GM04504 (cell line): ENCODE measurements at places on chromosomes 2 and 18.
A peak's percentile ranks its signal among the peaks of the same experiment; 100 is the strongest.

GRCh38 chr2:127887776-127888130, 2.0 kb upstream of the AMMECR1L start:
- no peak for DNase-seq

- no peak for DNase-seq
Observed at GRCh38 chr2:65067806-65068553, 11.8 kb downstream of the CEP68 start.

- no peak for DNase-seq
Observed at GRCh38 chr18:45106331-45106774, 425.7 kb downstream of the SETBP1 start.

DNA sequence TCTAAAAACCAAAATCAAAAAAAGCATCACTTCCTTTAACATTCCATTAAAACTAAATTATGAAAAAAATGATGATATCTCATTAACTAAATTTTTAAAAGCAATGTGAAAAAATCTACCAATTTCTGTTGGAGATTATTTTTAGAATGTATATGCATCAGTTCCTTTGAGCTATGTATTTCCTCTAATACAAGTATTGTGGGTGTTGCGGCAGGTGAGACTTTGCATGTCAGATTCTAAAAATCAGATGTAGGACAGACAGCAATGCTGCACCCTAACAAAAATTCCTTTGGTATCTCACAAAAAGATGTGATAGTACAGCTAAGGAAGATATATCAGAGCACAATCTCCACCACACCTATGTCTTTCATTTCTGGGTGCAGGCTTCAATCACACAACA, 6.8 kb downstream of the MBD2 start:
- no peak for DNase-seq

DNA sequence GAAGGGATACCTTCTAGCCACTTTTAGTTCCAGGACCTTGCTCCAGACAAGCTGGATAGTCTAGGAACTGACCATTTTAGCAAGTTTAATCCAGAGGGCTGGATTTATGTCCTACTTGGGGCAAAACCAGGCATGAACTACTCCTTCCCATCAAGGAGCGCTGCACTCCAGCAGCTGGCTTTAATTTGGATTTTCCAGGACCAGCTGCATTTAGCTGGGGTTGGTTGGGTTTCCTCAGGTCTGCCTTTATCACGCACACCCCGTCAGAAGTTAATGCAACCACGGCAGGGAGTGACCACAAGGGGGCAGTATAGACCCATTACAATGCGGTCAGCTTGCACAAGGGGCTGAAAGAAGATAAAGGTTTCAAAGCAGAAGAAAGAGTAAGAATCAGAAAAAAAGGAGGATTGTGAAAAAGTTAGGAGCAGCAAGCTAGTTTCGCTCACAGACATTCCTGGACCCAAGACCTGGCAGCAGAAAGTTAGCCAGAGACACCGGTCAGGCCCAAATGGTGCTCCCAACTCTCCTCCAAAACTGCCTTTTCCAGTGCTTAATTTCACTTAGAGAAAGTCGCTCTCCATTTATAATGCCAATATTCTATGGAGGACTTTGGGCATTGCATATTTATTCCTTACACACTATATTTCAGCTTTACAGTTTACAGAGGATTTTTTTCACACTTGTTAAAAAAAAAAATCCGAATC, 40.1 kb downstream of the SLC4A1AP start:
- peak; percentile 95 for DNase-seq

GRCh38 chr18:33467531-33467930, 27.0 kb upstream of the CCDC178 start:
- DNase-seq = no peak

DNA sequence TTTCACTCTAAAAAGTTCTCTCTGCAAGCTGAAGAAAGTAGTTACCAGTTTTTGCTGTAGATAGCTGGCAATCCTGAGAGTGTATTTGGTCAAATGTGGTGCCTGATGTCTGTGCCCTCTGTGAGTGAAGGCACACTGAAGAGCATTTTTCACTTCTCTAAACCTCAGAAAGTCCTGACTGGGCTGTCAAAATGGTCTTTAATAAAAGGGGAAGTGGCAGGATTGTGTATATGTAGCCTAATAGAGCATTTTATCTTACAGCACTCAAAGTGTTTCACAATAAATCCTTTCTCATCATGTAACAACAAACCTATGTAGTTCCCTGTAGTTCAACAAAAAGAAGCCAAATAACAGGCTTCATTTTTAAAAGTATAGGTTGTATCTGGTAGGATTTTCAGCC, 1552.3 kb upstream of the SLC39A10 start:
- DNase-seq = no peak

DNA sequence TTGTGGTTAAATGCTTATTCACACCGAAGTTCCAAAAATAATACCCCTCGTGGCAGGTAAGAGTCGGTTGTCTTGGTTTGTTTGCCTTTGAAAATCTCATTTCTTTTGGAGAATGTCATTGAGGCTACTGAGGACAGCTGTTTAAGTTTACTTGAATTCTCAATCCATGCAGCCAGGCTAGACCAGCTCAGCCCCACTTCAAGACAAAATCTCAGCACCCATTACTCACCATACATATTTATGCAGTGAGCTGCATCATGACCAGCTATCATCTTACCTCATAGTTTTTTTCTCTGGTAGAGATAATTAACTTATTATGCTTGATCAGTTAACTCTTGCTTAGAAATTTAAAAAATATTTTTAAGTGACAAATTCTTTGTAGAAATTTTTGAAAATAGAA, 115.9 kb downstream of the HAUS1 start:
- DNase-seq = peak; percentile 22

DNA sequence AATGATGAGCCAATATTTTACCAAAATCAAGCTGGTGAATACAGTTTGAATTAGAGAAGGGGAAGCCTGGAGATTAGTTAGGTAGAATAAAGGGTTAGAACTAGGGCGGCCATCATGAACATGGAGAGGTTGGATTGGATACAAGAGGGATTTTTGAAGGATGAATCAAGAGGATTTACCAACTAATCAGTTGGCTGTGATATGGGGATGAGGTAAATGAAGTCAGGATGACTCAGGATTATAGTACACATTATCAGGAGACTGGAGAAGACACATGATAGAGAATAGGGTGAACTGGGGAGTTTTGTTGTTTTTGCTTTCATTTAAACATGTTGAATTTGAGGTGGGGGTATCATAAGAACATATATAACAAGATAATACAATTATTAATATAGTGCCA, 73.8 kb upstream of the PROKR1 start:
- peak; percentile 3 for DNase-seq

DNA sequence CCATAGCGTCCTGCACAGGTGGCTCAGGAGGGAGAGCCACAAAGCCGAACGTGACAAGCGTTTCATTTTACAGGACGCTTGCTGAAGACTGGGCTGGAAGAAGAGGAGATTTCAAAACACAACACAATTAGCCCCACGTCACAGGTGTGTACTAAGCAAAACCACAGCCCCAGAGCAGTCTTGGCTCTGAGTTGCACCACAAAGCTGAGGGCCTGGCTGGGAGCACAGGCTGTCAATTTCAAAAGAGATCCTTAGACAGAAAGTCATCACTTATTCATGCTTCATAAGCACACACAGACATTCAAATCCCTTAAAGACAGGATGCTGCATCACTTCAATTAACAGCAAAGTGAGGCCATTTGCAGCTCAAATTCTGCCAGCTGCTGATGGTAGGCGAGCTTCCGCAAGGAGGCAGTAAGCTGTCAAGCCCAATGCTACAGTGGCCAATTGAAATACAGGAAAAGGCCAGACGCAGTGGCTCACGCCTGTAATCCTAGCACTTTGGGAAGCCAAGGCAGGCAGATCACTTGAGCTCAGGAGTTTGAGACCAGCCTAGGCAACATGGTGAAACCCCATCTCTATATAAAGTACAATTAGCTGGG, 79.6 kb downstream of the SKA1 start:
- no peak for DNase-seq

GRCh38 chr2:120853306-120854013, 117.8 kb downstream of the GLI2 start:
- no peak for DNase-seq

- DNase-seq = no peak
Observed at GRCh38 chr2:179675435-179675834, 186.0 kb downstream of the ZNF385B start.

GRCh38 chr18:24114924-24115549, 23.8 kb upstream of the CABYR start:
- no peak for DNase-seq

DNA sequence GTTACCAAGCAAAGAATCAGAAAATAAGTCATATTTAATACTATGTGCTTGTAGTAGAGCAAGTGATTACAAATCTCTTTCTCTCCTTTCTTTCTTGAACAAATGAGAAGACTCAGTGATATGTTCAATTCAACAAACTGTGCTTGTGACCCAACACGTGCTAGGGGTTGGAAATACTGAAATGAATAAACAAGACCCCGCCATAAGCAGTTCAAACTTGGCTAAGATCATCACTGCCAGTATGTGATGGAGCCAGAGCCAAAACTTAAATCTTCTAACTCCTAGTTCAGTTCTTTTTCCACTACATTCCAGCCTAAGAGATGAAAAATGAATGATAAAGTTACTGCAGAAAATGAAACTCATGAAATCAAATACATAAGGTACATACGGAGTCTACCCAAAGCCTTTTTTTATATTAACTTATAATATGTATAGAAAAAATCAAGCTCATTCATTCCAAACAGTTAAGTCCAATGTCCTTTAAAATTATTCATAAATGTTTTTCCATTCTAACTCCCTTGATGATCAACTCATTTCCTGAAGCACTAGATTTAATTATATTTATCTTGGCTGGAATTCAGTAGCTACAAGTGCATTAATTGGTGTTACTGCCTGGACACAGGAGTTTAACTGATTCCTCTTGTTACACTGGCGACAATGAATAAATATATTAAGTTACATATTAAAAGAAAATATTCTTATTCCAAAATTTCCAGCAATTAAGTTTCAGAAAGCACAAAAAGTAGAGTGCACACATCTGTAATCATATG, 36.0 kb downstream of the GALNT3 start:
- DNase-seq = no peak

DNA sequence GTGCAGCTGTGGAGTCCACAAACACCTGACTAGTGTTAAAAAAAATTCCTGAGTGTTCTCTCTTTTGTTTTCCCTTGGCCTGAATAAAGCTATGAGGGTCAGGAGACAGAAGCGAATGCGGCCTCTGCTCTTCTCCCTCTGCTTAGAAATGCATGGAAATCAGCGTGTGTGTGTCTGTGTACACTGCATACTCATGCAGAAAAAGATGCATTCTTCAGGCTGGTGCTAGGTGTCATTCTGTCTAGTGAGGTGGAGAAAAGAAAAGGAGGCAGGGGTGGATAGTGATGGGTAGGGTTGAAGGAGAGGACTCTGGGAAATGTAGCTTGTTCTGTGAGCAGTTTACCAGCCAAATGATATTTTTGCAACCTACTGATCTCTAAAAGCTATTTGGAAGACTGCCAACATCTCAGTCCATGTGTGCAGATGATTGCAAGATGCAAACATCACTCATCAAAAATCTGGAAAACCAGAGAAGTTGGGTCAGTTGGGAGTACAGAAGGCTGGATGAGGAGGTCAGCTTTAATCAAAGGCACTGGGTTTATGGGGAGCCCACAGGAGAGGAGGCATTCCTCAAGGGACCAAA, 177.7 kb downstream of the INSIG2 start:
- DNase-seq = no peak

GRCh38 chr18:54774981-54775665, 53.2 kb upstream of the RAB27B start:
- no peak for DNase-seq

DNA sequence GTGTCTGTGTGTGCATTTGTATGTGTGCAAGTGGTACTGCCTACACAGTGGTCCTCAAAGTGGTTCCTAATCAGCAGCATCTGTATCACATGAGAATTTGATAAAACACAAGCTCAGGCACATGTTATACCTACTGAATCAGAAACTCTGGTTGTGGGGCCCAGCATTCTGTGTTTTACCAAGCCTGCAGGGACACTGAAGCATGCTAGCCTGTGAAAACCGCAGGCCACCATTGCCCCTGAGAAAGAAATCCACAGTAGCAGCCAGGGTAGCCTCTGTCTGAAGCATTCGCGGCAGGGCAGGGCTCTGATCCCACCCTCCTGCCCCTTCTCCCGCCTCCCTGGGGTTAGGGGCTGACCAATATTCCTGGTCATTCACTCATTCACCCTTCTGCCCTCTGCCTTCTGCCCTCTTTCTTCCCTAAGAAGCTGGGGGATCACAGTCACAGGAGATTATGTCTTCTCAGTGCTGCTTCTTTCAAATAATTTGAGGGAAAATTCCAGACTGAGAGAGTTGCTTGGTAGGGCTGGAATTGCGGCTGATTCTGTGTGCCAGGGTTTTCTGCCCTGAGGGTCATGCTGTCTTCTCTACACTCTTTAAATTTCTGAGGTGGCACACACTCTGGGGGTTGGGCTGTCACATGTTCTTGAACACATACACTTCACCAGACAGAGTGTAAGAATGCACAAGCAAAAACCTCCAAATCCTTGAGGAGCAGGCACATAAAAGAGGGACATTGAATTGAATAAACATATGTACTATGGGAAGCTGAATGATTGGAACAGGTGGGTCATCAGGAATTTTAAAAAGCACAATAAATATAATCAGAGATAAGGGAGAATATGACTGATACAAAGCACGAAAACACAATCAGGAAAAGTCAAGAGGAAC, 126.6 kb upstream of the SEC11C start:
- DNase-seq = no peak

DNA sequence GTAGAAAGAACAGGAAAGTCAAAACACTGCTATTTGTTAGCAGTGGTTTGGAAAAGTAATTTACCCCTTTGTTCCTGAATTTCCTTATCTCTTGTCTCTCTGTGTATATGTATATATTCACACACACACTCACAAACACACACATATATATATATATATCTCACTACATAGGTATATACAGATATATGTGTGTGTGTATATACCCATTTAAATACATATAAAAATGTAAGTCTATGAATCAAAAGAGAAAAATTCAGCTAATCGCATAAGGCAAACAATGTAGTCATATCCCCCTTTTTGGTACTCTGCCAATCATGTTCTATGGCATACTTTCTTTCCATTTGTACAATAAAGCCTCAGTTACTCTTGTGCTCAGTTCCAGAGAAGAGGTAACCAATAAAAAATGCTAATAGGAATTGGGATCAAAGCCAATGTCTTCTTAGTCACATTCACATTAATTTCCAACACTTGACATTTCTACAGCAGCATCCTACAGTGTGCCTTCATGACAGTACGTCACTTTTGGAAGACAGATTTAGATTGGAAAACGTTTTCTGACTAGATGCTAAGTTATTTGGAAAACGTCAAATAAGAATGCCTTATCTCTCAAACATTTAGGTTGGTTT, 94.6 kb downstream of the MC4R start:
- DNase-seq = peak; percentile 25

- DNase-seq = no peak
Observed at GRCh38 chr2:96856776-96857666, 795 bp downstream of the ANKRD39 start.

GRCh38 chr2:136254681-136255080, 136.7 kb upstream of the CXCR4 start:
- no peak for DNase-seq
